Sciatic nerve (tissue), 2 donors: ENCODE measurements at places on chromosomes 1 and 21. TPM values are rescaled to one million over a fixed set of nuclear protein-coding genes. Genes with fewer than 3 reads are reported as not detected.

DNA sequence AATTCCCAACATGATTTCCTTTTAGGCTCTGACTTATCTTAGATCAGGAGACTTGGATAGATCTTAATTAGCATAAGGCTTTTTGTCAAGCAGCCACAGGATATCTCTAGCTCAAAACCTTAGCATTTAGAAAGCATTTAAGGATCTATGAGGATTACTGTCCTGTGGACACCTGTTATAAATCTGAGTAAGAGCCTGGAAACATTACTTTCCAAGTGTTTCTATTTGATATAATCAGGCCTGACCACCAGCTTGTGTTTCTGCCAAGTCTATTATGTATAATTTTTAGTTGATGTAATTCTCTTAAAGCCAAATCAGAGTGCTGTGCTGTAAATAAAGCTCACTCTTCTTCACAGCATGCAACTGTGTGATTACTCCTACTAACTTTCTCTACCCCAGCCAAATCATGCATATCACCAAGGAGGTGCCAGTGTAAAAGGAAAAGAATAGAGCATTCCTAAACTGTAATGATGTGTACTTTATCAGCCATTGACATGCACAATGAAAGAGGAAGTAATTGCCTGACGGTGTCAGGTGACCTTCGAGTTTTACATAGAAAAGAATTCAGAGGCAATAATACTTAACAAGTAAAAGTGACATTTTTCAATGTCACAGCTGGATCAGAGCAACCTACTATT, 309.9 kb upstream of the PRMT6 start:
- no peak for DNase-seq

DNA sequence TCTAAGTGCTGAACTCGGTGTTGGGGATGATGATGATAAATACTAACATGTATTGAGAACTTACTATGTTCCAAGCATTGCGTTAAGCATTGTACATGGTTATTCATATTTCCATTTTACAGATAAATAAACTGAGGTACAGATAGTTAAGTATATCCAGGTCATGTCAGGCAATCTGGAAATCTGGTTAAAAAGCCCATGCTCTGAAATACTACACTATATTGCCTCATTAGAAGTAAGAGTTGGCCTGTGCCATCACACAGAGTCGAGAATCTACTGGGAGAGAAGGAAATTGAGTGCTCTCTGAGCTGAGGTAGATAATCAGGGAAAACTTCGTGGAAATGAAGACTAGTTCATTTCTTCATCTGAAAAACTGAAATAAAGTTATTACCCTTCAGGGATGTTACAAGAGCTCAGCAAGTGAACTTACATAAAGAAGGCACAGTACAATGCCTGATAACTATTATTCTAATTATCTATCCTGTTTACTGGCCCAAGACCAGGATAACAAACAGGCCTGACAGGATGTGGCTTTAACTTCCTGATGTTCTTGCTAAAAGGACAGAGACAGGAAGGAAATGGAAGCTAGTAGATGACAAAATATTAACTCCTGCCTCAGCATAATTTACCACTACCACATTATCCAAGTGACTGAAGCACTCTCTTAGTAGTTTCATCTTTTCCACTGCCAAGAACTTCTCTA, 85.6 kb downstream of the EPS15 start:
- no peak for DNase-seq

DNA sequence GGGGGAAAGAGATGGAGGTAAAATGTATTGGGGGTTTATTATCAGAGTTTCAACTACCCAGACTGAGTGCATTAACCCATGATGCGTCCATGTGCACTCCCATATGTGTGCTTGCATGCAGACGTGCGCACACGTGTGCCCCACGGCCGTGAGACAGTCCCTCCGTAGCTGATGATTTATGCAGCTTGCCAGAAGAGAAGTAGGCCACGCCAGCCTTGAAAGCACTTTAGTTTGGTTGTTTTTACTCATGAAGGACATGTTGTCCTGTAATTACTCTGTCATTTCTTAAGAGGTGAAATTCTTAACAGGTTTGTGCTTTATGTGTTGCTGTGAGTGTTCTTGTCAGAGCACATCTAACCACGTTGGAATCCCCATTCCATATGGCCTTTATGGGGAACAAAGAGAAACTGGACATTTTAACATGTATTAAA, 467.8 kb downstream of the LMO4 start:
- DNase-seq, result no peak

GRCh38 chr1:209191262-209191634, 392.3 kb upstream of the CAMK1G start:
- no peak for DNase-seq

DNA sequence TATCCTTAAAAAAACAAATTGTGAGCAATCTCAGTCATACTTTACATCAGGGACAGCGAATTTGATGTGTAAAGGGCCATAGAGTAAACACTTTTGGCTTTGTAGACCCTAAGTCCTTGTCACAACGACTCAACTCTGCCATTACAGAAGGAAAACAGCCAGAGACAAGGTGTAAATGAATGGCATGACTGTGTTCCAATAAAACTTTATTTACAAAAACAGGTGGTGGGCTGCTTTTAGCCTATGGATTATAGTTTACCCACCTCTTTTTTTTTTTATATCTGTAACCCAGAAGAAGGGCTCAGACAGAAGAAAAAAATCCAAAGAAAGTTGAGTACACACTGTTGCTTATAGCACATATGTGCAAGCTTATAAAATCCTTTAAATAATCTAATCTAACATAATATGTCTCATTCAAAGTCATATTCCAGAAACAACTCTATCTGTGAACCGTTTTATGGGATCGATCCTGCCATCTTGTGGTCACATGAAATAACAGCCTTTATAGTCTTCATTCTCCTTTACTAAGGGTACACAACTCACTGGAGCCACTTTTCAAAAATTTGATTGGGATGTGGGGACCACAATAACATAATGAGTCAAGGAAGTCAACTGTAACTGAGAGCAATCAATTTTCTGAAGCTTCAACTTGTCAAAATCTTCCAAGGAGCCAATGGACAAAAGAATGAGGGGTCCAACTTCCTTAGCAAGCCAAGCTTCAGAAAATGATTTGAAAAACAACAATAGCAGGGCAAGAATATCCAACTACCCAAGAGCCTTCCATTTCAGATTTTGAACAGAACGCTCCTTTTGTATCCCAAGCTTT, 142.2 kb upstream of the KRTAP19-8 start:
- DNase-seq, result no peak

- no peak for DNase-seq
Observed at GRCh38 chr1:203104789-203105390, 19.1 kb upstream of the MYOG start.

- DNase-seq, result no peak
Observed at GRCh38 chr1:221241592-221241991, 362.3 kb downstream of the HLX start.

DNA sequence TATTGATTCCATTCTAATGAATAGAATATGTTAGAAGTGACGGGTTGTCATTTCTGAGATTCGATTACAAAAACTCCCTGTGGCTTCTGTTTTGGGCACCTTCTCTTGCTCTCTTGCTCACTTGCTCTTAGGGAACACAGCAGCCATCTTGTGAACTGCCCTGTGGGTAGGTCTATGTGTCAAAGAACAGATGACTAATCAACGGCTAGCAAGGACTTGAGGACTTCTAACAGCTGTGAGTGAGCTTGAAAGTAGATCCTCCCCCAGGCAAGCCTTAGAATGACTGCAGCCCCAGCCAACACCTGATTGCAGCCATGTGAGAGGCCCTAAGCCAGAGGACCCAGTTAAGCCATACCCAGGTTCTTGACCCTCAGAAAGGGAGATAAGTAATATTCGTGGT, 49.3 kb downstream of the AZIN2 start:
- no peak for DNase-seq

DNA sequence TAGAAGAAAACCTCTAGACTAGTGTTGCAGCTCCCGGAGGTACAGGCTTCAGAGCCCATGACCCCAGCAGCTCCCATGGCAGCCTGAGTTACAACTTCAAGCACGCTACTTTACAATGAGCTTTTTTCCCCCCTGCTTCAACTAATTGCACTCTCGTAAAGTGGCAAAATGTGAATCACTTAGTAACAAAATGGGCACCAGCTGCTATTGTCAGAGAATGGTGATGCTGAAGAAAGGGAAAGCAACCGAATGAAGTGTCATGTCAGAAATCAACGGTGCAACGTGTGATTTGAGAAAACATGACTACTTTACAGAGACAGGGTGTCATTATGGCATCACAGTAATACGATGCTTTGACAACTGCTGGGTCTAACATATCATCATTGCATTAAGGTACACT, 40.5 kb downstream of the ESRRG start:
- DNase-seq, result no peak

The RPAP2 gene
- total RNA-seq, result 40.7 TPM

The CFH gene
- 299 TPM for total RNA-seq

The GPR161 gene
- total RNA-seq, result 10.7 TPM

The RGS2 gene
- 42.5 TPM for total RNA-seq
